Bone marrow (tissue), 2 donors: ENCODE measurements at places on chromosomes 4 and X.

DNA sequence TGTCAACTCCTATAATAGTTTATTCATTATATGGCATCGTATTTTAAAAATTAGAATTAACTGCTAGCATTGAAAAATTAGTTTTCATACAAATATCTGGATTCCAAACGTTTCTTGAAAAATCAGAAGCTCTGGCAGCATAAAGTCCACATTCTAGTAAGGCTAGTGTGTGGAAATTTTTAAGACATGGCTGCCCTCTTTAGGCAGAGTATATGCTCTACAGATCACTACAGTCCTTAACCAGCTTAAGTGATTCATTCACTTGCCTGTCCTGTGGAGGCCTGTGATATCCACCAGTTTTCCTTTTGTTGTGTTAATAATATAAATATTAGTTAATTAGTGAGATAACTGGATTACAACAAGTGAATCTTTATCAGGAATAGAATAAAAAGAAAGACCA, 287.2 kb downstream of the OPHN1 start:
- no peak for DNase-seq

DNA sequence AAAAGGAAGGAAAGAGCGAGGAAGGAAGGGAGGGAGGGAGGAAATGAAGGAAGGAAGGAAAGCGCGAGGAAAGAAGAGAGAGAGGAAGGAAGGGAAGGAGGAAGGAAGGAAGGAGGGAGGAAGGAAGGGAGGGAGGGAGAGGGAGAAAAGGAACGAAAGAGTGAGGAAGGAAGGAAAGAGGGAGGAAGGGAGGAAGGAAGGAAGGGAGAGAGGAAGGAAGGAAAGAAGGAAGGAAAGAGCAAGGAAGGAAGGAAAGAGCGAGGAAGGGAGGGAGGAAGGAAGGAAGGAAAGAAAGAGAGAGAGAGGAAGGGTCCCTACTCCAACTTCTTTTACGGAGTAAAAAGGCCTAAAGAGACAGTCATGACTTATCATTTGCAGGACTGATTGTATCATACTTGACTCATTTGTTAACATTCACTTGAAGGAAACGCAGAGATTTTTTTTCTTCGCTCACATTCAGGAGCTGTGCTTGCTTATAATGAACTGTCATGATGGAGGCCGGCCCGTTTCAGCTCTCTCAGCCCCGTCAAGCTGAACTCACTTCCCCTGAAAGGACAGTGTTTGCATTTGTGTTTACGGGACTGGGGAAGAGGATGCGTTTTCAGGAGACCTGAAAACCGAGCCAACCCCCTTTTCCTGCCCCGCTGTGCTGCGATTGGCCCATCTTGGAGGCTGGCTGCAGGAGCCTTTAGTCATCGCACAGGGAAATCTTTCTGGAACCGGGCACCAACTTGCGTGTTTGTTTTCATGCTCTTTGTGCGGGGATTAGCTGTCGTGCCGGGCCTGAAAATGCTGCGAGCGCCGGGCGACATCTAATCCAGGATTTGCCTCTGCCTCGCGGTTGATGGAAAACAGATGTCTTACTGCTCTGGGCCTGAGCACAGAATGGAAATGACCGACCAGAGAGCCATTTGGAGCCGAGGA, 17.8 kb downstream of the TRIM2 start:
- DNase-seq, result peak; percentile 6

- peak; percentile 66 for DNase-seq
These were observed 343.7 kb downstream of the MID1IP1 start for GRCh38 chrX:39144956-39145355.

GRCh38 chr4:16262188-16262587, 35.9 kb upstream of the TAPT1 start:
- DNase-seq, result no peak

DNA sequence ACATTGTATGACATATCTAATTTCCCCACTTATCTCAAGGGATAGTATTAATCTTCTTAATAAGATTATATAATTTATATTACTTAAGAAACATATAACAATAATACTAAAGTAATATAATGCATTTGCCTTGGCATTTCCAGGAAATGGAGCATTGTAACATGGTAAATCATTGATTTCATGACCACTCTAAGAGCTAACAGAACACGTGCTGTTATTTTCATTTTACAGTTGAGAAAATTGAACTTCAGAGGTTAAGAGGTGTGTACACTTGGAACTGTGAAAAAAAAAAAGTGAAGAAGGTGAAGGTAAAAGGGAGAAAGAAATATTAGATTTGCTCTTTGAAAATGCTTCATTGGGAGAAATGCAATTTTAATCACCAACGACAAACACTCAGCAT, 522.6 kb downstream of the IL15 start:
- DNase-seq, result no peak

DNA sequence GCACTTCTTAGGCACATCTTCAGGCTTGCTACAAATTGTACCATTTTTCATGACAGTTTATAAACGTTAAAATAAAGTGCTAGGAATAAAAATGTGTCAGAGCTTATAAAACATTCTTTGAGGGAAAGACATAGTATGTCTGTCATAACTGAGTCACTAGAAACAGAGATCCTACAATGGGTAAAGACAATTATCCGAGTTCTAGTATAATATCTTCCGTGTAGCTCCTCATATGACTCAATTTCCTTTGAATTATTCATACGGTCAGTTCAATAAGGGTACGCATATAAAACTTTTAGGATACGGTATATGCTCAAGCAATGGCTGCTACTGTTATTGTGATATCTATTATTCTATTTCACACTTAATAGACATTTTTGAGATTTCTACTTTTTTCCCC, 349.1 kb downstream of the PCDH10 start:
- no peak for DNase-seq

- DNase-seq, result no peak
These were observed 51.5 kb downstream of the IL1RAPL1 start for GRCh38 chrX:28638775-28639174.

GRCh38 chrX:41189156-41189555, 103.9 kb downstream of the USP9X start:
- no peak for DNase-seq

GRCh38 chrX:28981952-28982351, 394.7 kb downstream of the IL1RAPL1 start:
- no peak for DNase-seq

DNA sequence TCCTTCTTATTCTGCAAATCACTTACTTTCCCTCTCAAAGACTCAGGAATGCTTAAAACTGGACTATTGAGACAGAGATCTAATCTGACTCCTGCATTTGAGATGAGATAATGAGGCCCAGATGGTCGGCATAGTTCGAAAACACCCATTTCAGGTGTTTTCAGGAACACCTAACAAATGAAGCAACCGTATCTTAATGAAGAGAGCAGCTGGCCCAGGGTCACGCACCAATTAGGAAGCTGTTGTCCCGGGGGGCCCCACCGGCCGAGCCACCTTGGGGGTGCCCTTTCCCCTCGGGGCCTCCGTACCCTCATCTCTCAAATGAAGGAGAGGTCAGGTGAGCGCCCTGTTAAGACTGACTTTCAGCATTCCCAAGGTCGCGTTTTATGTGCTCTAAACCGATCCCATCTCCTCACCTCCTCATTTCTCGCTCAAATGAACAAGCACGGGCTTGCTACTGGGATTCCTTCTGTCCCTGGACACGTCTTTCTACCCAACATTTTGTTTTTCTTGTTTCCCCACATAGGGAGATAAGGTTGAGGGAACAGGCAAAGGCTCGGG, 824 bp downstream of the LRPAP1 start:
- no peak for DNase-seq

- DNase-seq, result no peak
These were observed 31.2 kb downstream of the LARP7 start for GRCh38 chr4:112668131-112668530.

- peak; percentile 41 for DNase-seq
These were observed 112.4 kb upstream of the ELOVL6 start for GRCh38 chr4:110310795-110311194.

- DNase-seq, result no peak
These were observed 38.3 kb downstream of the AFAP1 start for GRCh38 chr4:7901311-7901885.

DNA sequence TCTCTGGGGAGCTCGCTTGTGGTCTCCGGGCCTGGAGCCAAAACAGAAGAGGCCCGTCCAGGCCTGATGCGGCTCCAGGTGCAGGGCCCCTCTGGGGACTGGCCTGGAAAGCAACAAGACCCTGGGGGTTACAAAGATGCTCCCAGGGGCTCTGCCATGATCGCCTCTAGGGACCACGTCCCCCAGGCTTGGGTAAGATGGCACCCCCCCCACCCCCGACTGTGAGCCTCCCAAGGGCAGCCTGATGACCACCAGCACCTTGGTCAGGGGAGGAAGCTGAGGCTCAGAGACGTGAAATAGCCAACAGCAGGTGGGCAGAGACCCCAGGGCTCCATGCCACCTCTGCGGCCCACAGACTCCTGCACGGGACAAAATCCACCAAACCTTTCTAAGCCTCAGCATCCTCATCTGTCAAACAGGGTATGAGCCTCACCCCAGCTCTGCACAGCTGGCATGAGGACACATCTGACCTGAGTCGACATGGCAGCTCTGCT, 25.4 kb downstream of the C4orf50 start:
- no peak for DNase-seq

- DNase-seq, result peak; percentile 10
These were observed 377 bp downstream of the TIMM17B start for GRCh38 chrX:48897157-48897624.

GRCh38 chr4:156778606-156779005, 193.0 kb downstream of the PDGFC start:
- no peak for DNase-seq

- no peak for DNase-seq
These were observed 32.8 kb downstream of the CLDN22 start for GRCh38 chr4:183287309-183287659.

DNA sequence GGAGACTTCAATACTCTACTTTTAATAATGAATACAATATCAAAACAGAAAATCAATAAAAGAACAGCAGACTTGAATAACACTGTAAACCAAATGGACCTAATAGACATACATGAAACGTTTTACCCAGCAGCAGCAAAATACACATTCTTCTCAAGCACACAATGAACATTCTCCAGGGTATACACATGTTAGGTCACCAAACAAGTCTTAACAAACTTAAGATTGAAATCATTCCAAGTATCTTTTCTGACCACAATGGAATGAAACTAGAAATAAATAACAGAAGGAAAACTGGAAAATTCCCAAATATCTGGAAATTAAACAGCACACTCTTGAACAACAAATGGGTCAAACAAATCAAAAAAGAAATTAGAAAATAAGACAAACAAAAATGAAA, 145.0 kb upstream of the CT83 start:
- no peak for DNase-seq

DNA sequence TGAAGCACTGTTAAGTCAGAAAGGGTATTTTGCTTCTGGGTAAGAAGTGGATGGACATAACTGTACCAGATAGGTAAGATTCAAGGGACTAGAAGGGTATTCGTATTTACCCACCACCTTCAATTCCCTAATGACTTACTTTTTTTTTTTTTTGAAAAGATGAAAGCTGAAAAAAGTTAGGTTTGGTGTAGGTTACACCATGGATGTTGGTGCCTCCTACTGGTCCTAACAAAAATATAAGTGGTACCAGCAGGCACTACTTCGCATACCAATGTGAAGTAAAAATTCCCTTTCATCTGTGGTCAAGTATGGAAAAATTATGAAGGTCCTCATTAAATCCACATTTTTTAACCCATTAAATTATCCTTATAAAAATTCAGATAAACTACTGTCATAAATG, 7.2 kb downstream of the ANKRD17 start:
- no peak for DNase-seq
